ENCODE measurements at places on chromosomes 7 and 10.

DNA sequence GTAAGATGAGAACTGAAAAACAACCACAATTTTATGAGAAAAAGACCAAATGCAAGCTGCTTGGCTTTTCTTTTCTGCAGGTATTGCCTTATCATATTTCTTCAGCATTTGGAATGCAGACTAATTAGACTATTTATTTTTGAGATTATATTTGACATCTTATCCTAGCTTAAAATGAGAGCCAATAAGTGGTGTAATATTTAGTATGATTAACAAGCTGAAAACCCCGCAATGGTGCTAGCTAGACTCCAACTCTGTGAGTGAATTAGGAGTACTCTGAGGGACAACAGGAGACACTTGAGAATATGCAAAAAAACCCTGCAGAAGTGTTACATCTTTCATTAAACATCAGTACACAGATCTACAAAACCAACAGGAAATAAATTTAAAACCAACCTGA is 180.3 kb upstream of the MEOX2 start:
- no peak for DNase-seq

DNA sequence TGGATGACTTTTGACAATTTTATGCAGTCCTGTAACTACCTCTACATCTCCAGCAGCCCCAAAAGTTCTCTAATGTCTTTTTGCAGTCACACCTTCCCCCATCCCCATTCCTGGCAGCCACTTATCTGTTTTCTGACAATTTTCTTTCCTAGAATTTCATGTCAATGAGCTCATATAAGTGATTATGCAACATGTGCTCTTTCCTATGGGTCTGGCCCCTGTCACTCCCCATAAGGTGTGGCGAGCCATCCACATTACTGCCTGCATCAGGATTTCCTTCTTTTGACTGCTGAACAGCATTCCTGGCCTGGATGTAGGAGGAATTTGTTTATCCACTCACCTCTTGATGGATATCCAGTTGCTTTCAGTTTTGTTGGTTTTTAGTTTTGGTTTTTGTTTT is 146.7 kb upstream of the MGMT start:
- no peak for DNase-seq

DNA sequence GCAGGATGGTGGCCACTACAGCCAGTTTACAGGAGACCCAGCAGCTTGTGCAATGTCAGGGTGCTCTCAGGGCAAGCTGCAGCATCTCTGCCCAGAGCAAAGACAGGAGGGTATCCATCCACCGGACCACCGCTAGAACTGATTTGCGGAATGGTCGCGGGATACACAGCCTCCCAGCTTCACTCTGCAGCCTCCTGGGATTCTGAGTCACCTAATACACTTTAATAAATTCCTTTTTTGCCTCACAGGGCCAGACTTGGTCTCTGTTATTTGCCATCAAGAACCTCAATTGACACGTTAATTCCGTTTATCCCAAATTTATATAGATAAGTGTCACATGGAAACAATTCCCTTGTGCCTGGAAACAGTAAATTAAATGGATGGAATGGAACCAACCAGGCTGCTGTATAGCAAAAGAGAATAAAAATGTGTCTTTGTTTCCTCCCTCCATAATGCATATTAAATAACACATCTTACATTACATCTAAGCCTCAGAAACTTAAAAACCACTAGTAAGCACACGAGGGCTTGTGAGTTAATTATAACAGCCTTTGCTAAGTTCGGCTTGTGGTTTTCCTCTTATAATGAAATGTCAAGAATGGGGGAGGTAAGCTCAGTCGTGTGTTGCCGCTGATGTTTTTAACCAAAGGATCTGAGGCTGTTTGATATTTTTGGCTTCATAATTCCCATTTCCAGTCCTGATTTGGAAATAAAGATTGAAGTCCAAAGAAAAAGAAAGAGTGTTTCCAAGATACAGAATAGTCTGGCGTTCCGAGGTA is 52.1 kb downstream of the ADRB1 start:
- no peak for DNase-seq

DNA sequence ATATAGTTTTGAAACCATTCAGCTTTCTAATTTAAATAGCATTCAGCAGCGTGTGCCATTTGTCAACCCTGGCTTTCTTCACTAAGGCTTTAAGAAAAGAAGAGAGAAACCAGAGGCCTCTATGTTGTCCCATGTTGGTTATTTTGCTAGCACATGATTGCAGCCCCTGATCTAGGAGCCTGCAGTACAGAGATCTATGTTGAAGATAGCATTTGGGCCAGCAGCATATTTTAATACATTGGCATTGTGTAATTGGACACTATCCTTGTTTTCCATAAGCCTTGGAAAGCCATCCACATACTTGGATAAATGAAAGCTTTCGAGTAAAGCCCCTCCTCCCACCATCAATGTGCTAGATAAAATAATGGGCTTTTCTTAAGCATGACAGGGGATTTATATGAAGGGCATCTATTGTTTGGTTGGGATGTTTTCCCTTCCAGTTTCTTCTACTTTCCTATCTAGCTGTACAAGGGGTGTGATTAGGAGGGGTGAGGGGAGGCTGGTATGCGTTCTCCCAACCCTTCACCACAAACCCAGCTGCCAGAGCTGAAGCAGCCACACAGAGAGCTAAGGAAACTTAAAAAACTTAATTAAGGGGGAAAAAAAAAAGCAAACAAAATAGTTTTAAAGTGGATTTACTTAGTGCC is 23.1 kb upstream of the SDHAF3 start:
- DNase-seq: no peak

DNA sequence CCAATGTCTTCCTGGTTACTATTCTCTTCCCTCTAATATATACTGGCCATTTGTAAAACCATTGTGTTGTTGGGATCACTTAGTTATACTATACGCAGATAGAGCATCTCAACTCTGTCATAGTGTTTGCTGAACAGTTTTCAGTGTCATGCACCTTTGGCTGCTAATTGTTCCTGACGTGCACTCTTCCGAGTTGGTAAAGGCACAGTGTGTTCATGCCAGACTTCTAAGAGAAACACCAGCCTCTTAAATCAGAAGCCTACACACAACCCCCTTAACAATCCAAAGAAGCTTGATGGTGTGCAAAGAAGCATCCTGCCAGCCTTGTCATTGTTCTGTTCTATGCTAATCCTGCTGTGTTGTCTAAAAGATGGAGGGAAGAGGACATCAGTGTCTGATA is 131.1 kb downstream of the MAPK8 start:
- no peak for DNase-seq

- DNase-seq: no peak
Measured at GRCh38 chr7:29990931-29991330, 1.3 kb upstream of the SCRN1 start.

DNA sequence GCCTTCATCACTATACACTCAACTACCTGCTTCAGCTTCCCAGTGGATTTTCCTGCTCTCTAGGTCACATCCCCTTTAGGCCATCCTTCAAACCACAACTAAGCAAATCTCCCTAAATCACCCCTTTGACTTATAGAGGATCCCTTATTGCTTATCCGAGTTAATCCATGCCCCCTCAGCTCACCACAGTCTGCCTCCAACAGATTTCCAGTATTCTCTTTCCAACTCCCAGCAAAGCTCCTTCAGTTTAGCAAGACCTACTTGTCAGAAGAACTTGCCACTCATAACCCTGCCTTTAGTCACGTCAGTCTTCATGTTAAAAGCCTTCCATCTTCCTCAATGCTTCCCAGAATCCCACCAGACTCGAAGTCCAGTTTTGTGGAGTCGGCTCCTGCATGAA is 38.6 kb downstream of the RAPGEF5 start:
- no peak for DNase-seq

DNA sequence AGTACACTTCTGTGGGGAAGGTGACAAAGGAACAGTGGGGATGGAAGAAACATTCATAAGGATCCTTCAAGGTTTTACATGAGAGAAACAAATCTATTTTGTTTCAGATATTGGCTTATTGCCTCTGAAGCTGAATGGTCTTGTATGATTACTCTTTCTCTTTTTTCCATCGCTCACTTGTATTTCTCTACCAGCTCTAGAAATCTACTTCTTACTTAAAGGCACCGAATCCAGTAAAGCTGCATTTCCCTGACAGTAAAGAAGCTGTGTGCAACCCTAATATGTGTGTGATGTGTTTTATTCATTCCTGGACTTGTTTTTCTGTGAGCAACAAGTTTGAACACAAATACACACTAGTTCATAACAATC is 45.2 kb upstream of the NXPH1 start:
- DNase-seq: no peak

DNA sequence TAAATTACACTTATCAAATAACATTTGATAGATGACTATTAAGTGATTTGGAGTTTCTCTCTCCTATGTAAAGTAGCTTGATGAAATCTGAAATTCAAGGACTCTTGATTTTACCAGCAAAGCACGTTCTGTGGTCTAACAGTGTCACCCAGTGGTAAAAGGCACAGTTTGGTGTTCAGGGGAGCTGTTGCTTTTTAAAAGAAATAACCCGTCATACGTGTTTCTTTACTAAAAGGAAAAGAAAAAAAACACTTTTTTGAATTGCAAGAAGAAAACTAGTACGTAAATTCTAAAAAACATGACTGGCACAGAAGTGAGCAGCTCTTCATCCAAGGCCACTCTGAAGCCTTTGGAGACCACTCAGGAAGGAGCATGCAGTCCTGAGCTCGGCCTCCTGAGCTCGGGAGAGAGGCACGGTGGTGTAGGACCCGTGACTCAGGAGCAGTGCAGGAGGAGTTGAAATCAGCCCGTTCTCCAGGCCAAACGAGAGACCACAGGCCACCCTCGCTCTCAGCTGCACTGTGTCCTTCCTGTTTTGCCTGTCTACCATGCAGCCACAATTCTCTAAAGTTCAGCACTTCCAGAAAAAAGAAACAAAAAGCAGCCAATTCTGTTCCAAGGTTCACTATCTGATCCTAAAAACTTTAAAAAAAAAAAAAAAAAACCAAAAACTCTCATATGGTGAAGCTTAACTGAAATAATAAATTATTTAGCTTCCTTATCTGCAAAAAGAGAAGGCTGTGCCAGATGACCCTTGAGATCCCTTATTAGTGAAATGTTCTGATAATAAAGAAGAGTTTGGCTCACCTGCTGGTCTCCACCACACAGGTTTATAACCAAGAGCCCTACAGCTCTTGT is 212.6 kb upstream of the FRMD4A start:
- DNase-seq: no peak

GRCh38 chr10:130358981-130359650 is 222.9 kb downstream of the GLRX3 start:
- no peak for DNase-seq

GRCh38 chr7:71868797-71869196 is 543.3 kb downstream of the CALN1 start:
- no peak for DNase-seq

DNA sequence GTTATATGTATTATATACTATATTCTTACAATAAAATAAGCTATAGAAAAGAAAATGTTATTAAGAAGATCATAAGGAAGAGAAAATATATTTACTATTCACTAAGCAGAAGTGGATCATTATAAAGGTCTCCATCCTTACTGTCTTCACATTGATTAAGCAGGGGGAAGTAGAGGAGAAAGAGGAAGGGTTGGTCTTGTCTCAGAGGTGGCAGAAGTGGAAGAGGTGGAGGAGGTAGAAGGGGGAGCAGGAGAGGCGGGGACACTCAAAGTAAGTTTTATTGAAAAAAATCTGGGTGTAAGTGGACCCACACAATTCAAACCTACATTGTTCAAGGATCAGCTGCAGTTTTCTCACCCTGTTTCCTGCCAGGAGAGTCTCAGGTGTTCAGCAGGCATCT is 28.9 kb upstream of the ERCC6 start:
- DNase-seq: no peak

DNA sequence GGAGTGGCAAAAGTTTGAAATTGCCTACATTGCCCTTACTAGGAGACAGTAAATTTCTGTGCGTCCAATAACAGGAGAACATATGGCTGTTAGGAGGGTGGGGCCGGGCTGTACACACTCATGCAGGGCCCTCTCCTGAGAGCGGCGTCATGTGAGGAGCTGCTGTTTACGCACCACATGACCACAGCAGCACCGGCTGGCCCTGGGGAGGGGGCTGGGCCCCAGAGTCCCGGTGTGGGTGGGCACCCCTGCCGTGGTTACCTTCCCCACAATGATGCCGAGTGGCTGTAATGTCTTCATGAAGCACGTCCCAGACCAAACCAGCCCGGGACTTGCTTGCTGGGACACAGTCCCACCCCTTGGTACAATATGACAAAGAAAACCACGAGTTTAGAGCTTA is 308.7 kb downstream of the DNAJB6 start:
- DNase-seq: no peak

DNA sequence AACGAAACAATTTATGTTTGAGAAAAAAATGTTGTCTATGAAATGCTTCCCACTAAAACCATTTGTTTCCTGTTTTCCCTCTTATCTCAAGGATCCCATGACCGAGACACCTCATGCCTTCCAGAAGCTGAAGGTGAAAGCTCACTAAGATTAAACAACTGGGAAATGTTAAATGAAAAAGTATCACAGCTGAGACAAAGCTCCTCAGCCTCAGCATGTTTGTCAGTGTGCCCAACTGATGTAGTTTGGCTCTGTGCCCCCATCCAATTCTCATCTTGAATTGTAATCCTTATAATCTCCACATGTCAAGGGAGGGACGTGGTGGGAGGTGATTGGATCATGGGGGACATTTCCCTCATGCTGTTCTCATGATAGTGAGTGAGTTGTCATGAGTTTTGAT is 327.3 kb downstream of the HTR7 start:
- no peak for DNase-seq

- no peak for DNase-seq
Measured at GRCh38 chr10:100883312-100883821, 29.4 kb upstream of the SLF2 start.

GRCh38 chr10:42953684-42954674 is 122.9 kb upstream of the RET start:
- no peak for DNase-seq

- DNase-seq: no peak
Measured at GRCh38 chr7:105734233-105734632, 142.2 kb downstream of the ATXN7L1 start.

- no peak for DNase-seq
Measured at GRCh38 chr7:44391171-44391570, 65.8 kb upstream of the CAMK2B start.

GRCh38 chr7:1548438-1548831 is 7.6 kb downstream of the TMEM184A start:
- no peak for DNase-seq

GRCh38 chr10:11236234-11236633 is 218.6 kb downstream of the CELF2 start:
- DNase-seq: no peak

DNA sequence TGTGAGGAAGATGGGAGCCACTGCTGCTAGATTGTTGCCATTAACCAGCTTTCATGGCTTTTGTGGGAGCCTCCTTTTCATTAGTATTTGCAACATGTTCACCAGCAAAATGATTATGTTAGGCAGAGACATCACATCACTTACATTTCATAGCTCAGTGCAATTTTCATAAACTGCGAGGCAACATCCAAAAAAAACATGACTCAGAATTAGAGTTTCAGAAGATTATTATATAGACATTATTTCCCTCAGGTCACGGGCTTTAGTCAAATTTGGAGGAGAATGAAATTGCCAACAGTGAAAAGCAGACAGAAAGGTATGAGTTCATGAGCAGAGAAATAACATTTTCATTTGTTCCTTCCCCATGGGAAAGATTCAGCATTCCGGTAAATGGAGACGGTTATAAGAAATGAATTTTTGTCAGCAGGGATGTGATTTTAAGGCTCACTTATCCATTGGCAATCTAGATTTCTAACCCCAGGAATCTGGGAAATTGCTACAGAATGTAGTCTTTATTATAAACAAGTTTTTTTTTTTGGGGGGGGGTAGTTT is 573.2 kb downstream of the AUTS2 start:
- no peak for DNase-seq
